Fibroblast of the aortic adventitia (primary cell): ENCODE measurements at places on chromosomes 12 and 14.

GRCh38 chr12:117236456-117237001 is 46.3 kb upstream of the FBXO21 start:
- DNase-seq, result peak; percentile 32

DNA sequence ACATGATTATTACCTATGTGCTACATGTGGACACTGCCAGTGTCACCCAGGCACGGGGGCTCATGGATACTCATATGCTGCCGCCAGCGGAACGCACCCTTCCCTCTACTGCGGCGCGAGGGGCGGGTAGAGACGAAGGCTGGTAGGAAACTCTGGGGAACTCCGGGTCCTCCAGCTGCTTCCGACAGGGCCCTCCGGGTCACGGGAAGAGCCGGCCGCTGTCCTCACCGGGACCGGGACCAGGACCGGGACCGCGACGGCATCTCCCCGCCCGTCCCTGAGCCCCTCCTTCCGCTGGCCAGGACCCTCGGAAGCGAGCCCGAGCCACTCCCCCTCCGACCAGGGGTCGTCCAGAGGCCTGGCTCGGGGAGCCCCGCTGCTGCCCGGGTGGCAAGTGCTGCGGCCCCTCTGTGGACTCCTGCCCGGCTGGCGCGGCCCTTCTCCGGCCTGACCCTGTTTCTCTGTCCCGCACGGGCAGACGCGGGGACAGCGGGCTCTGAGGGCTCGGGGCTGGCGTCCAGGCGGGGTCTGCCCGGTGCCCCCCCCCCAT is 209.6 kb downstream of the ADGRD1 start:
- DNase-seq, result no peak

DNA sequence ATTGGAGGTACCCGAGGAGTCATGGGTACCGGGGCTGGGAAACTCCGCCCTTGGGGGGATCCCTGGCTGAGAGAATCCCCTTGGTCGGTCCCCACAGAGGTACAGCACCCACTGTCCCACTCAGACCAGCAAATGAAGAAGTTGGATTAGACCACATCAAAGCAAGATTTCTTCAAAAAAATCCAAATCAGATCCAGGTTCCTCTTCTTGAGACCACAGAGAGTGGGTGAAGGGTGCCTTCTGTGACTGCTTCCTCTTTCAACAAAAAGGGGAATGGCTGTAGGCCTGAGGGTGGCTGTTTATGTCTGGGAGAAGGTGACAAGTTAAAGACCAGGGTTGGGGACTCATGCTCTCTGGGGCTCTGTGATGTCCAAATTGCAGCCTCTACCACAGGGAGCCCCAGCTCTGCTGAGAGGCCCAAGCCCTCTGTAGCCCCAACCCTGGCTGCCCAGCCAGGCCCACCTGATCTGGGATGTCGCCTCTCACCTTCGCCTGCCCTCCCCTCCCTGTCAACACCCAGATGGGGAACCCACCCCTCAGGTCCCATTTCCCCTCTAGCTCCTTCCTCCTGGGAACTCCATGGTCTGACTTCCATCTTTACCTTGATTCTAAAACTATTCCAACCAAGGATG is 50.9 kb downstream of the ZFP36L1 start:
- no peak for DNase-seq

DNA sequence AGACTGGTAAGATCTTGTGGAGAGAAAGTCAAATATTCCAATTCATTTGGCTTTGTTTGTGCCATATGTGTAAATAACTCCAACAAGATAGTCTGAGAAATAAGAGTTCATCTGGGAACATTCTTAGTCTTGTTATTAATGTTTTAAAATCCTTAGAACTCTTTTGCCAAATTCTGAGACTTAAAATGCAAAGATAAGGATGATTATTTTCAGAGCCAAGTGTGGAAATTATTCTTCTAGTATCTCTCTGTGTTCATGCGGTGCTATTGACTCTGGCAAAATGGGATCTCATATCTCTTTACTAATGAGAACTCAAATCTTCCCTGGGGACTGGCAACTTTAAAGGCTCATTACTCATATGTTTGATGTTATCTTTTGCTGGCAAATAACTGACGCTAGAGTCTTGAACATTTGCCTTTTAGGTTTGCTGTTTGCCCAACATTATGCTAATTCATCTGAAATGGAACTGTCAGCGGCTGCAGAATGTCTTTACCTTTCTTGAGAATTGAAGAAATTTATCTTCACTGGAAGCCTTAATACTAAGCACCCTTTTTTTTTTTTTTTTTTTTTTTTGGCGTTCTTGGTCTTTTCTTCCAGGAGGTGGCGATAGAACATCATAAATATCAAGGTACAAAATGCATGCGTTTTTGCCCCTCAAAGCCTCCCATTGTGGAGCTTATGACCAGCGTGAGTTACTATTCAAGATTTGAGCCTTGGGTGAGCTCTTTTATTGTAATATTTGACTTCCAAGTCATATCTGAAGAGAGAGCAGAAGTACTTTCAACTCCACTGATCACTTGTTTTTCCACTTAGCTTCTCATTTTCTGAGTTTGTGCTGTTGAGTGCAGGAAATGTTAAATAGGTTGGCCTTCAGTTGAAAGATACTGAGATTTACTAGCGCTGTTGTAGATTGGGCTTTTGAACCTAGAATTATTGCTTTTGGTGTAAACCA is 86.5 kb downstream of the CAND1 start:
- DNase-seq, result peak; percentile 92

- DNase-seq, result no peak
These were observed 291.8 kb downstream of the ETNK1 start for GRCh38 chr12:22916815-22917214.

DNA sequence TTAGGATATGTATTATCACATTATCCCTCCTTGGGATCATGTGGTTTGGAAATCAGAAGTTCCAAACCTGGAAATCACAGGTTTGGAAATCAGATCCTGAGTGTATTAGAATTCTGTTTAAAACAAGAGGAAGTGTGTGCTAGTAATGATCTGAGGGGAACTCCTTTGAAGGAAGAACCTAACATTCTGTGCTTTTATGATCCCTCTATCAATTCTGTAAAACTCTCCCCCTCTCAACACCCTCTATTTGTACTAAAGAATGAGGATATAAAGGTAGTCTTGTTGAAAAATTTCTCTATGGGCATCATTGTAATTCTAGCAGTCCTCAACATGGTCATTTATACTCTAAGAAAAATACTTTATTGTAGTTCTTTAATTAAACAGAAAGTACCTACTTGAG is 97.4 kb downstream of the SRGAP1 start:
- DNase-seq, result no peak

DNA sequence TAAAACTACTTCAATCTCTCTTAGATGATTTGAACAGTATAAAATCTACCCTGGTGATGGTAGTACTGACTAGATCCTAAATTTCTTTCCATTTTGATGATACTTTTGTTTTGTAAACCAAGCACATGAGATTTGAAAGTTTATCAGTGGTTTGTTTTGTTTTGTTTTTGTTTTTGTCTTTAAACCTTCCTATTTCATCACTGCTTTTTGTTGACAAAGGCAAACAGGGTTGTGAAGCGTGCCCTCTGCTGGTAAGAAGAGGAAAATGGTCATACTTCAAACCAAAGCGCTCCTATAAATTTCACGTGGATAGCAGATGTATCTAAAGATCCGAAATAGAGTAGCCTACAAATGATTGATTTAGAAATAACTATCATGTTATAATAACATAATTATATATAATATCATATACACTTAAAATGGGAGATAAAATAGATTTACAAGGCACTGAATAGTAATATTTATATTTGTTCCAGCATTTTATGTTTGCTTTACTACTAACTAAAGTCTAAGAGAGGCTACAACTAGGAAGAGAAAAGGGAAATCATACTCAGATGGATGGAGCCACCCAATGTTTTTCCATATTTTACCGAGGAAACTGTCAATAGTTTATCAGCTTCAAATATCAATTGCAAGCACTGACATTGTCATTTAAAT is 254.0 kb upstream of the USP15 start:
- peak; percentile 42 for DNase-seq

- DNase-seq, result no peak
These were observed 6.0 kb downstream of the SPRYD4 start for GRCh38 chr12:56474389-56474788.

GRCh38 chr14:79074510-79074909 is 904.3 kb downstream of the NRXN3 start:
- DNase-seq, result no peak

DNA sequence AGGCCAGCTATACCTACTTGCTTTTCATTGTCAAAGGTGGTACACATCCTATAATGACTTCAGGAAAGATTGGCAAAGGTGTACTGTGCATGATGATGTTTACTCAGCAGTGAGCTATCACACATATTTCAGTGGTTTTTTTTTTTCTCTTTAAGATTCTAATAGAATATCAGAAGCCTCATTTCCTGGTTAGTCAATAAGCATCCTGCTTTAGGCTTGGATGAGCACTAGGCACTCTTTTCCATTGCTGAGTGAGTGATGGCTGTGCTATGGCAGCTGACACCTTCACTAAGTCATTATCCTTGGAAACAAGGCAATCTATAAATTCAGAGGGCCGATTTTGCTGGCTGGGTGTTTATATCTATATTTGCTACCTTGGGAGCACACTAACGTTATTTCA is 161.1 kb upstream of the RASSF8 start:
- no peak for DNase-seq
